ENCODE measurements at places on chromosomes 7 and 10.
A peak's percentile ranks its signal among the peaks of the same experiment; 100 is the strongest.

DNA sequence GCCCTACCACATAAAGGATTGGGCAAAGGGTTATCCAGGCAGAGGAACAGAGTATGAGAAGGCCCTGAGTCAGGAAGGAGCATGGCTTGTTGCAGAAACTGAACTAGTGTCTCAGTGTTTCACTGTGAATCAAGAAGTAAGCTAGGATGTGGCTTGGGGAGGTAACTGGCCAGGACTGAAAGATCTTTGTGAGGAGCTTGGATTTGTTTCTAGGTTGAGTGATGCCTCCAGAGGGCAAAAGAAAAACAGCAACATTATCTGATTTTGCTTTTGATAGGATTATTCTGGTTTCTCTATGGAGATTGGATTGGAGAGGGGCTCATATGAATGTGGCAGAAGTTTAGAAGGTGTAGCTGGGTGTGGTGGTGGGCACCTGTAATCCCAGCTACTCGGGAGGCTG is 137.9 kb upstream of the HDAC9 start:
- no peak for DNase-seq

DNA sequence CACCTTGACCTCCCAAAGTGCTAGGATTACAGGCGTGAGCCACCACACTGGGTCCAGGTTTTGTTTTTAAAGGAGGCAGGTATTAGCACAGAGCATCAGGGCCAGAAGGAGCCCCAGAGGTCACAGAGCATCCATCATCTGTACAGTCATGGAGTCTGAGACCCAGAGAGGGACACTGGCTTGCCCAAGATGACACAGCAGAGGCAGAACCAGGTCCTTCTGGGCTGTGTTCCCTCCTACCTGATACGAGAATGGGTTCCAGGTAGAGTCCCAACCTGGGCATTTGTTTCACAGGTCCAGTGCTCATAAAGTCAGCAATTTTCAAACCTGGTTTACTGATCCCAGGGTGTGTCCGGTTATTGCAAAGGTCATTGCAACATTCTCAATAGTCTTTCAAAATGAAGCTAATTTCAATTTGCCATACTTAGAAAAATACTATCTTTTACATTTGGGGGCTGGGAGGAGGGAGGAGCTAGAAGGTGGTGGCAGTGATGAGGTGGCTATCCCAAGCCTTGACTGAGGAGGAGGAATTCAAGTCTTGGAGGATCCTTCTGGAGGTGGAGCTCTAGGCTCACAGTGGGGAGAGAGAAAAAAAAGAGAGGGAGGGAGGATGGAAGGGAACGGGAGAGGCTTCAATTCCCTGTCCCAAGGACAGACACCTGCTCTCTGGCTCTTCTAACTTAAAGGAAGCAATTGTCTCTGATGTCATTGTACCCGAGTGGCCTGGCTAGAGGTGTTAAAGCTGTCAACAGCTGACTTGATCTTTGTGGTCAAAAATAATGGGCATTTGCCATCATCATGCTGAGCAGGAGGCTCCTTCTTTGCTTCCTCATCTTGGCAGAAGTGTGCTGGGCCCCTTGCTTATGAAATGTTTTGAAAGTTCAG is 8.1 kb downstream of the MXI1 start:
- DNase-seq: no peak

DNA sequence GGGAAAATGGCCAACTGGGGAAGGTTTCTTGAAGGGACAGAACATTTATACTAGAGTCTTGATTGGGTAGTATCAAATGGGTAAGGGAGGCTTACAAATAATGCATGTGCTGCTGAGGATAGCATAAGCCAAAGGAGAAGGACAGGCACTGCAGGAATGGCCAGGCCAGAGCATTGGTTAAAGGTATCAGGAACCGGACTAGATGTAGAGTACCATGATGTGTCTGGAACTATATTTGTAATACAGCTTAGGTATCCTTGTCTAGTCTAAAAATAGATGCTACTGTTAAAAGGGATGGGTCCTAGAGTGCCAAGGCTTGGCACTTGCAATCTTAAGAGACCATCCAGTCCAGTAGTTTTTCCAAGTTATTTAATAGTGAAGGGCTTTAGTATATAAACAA is 20.3 kb downstream of the TMEM243 start:
- DNase-seq: no peak

DNA sequence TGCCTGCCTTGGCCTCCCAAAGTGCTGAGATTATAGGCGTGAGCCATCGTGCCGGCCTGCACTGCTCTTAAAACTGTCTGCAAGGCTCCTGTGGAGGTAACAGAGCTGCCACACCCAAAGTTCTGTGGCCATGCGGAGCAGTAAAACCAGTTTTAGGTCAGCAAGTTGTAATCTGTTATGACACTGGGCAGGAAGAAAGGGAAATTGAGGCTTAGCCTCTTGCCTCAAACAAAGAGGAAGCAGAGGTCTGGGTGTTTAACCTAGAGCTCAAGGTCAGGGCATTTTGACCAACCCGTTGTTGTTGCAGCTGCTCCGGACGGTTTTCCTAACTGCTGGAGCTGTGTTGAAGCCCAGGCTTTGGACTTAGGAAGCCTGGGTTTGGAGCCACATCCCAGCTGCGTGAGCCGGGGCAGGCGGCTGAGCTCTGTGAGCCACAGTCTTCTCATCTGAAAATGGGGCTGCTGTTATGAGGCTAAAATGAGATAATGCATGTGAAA is 7.4 kb upstream of the RRP12 start:
- no peak for DNase-seq

DNA sequence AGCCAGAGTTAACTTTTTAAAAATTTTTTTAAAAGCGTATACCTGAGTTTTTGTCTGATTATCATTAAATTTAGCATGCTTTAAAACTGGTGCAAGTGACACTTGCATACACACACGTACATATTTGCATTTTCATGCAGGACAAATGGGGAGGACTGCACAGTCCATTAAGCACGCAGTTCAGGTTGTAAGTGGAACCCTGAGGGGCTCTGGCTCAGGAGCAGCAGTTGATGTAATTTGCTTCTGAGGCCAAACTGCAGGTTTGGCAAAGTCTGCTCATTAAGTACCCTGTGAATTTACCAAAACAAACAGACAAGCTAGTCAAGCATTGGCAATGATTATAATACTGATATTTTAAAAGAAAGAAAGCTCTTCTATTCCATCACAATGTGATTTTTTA is 215.8 kb upstream of the PFKP start:
- DNase-seq: peak; percentile 85

DNA sequence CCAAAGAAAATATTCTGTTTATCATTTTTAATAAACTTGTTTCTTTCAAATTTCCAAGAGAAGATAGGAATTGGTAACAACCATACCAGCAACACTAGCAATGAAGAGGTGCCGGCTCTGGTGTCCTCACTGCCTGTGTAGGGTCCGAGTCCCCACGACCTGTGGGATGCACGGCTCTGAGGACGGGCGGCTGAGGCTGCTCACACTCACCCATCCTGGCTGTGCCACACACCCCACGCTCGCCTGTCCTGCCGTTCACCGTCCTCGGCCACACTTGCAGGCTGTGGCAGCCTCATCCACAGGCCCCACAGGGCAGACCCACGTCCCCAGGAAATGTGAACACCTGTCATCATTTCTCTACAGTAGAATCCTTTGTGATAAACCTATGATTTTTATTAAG is 48.2 kb upstream of the DPYSL4 start:
- DNase-seq: no peak

DNA sequence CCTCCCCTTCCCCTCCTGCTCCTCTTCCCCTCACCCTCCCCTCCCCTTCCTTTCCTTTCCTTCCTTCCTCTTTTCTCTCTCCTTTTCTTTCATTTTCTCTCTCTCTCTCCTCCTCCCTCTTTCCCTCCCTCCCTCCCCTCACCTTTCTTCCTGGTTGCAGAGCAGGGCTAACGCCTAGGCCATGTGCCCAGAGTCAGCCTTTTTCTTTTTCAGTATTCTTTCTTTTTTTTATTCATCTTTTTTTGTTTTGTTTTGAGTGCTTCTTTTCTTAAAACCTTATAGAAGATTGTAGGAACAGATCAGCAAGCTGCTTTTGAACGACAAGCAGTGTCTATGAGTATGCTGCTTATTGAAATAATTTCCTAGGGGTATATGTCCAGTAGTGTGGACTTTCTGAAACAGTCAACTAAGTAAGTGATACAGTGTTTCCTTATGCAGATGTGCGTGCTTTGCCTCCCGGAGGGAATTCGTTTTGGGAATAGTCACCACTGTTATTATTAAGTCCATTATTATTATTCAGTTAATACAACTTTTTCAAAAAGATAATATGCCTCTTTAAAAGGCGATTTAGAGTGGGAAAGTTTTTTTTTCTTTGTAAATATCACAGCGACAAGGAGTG is 219.2 kb downstream of the CAMK1D start:
- no peak for DNase-seq

DNA sequence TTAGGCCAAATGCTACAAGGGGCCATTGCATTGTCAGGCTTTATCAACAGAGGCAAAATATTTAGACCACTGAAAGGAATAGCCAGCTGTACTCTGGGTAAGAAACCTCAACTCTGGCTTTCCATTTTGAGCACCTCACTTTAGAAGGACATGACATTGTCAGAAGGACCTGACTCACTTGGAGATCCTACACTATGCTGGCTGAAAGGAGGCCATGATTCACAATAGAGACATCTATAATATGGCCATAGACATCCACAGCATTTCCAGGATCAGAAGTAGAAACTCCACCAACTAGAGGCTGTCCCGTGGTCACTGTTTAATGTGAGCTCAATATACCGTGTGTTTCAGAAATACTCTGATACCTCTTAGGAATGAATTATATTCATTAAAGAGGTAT is 140.9 kb downstream of the BTAF1 start:
- DNase-seq: no peak

GRCh38 chr7:35993676-35994606 is 159.1 kb upstream of the EEPD1 start:
- DNase-seq: no peak

All from NCI-H526 (cell line).